ENCODE measurements at places on chromosomes 16 and 17.
A peak's percentile ranks its signal among the peaks of the same experiment; 100 is the strongest.

DNA sequence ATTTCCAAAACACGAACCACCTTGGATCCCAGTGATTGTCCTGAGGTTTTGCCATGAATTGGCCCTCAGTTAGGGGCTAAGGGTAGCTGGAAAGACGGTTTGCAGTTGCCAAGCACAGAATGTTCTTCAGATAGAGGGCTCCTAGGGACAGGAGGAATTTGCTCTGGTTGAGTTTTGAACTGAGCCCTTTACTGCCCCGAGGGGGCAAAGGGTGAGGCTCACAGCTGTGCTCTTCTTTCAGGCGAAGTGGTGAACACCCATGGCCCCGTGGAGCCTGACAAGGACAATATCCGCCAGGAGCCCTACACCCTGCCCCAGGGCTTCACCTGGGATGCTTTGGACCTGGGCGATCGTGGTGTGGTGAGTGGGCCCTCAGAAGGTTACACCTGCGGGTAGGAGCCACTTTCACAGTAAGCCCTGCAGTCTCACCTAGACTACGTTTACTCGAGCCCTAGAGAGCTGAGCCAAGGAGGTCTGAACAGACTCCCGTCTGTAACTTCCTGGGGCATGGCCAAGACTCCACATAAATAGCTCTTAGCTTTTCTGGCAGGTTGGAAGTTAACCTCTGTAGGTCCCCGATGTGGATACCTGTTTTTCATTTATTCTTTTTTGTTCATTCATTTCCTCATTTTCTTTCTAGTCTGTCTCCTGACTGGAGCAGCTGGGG is 32.5 kb downstream of the NMT1 start:
- DNase-seq, result no peak

- DNase-seq, result no peak
Measured at GRCh38 chr16:10587622-10588021, 7.2 kb upstream of the EMP2 start.

GRCh38 chr17:4098521-4099209 is 44.2 kb downstream of the ZZEF1 start:
- DNase-seq, result no peak

DNA sequence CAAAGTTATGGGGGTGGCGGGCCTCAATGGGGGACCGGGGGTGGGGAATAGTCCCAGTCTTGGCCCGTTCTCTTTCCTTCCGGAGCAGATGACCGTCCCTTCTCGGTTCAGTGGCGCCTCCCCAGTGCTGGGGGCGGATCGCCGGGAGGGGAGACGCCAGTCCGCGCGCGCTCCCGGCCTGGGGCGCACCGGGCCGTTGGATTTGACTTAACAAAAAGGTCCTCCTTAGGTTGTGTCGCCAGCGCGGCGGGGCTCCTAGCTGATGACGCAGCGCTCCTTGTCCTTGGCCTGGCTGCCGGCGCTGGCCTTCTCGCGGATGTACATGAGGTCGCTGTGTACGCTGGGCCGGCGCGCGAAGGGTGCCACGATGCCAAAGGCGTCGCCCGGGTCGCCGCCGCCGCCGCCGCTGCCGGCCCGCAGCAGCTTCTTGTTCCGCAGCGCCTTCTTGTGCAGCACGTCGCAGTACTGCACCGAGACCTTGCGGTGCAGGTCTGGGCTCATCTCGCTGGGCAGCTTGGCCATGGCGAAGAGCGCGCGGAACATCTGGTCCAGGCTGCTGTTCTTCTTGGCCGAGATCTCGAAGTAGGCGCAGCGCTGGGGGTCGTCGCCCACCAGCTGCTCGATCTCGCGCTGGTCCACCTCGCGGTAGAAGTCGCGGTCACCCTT is 1.2 kb downstream of the RASD1 start:
- peak; percentile 34 for DNase-seq
